Activated CD8-positive, alpha-beta memory T cell treated with anti-CD3 and anti-CD28 coated beads for 1 hour (primary cell): ENCODE measurements at places on chromosomes 1 and 21.

- DNase-seq, result no peak
These were observed 205.3 kb downstream of the FGGY start for GRCh38 chr1:59502009-59502691.

GRCh38 chr1:23566304-23566703 is 7.0 kb upstream of the ID3 start:
- DNase-seq, result no peak

GRCh38 chr1:151238467-151238739 is 16.1 kb upstream of the PSMD4 start:
- no peak for DNase-seq

DNA sequence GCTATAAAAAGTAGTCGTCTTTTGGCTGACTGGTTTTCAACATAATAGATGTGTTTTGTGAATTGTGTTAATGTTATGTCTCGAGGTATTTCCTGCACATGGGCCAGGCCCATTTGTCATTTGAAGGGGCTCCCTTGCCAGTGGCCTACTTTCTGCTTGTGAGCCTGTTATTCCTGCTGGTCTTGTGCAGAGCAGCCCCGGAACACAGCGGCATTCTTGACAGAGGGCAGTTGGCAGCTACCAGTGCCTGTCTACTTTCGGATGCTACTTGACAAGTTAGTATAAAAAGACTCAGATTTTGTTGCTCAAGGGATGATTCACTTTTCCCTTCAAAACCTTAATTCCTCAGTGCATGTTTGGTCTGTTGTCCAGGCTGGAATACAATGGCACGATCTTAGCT is 28.5 kb downstream of the PGM1 start:
- DNase-seq, result no peak

- DNase-seq, result no peak
These were observed 85.5 kb downstream of the PLPPR5 start for GRCh38 chr1:98919211-98919610.

GRCh38 chr1:204685236-204686006 is at the start of gene LRRN2:
LRRN2 (minus strand) TSS chr1:204685738; CDS start chr1:204619992, 65,746 bp downstream.
- no peak for DNase-seq

DNA sequence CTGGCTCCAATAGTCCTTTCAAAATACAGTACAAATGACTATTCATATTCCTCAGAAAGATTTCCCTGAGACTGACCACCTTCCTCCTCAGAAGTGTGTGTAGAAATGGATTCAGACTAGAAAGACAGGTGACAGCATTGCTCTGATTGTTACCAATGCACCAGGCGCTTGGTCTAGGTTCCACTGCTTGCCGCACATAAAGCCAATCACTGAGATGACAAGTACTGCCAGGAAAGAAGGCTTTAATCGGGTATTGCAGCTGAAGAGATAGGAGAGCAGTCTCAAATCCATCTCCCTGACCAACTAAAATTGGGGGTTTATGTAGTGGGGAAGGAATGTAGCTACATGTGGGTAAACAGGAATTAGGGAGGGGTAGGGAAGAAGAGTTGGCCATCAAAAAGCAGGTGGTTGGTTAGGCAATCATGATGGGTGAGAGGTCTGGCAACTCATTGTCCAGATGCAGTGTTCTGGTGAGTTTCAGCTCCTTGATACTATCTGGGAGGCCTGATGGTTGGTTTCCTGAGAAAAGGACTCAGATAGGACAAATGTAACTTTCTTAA is 98.0 kb downstream of the KCNH1 start:
- DNase-seq, result no peak

- no peak for DNase-seq
These were observed 660.7 kb downstream of the LMO4 start for GRCh38 chr1:87989346-87989745.

DNA sequence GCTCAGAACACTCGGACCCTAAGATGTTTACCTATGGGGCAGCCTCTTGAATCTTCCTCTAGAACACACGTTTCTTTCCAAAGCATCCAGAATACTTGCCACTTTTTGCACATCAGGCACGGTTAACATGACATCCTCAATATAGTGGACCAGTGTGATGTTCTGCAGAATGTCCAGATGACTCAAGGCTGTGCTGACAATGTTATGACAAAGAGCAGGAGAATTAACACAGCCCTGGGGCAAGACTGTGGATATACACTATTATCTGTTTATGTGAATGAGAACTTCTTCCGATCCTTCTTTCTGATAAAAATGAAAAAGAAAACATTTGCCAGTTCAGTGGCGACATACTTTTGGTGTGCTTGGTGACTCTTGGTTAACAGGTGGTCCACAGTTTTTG is 154.3 kb downstream of the PDE4B start:
- no peak for DNase-seq

DNA sequence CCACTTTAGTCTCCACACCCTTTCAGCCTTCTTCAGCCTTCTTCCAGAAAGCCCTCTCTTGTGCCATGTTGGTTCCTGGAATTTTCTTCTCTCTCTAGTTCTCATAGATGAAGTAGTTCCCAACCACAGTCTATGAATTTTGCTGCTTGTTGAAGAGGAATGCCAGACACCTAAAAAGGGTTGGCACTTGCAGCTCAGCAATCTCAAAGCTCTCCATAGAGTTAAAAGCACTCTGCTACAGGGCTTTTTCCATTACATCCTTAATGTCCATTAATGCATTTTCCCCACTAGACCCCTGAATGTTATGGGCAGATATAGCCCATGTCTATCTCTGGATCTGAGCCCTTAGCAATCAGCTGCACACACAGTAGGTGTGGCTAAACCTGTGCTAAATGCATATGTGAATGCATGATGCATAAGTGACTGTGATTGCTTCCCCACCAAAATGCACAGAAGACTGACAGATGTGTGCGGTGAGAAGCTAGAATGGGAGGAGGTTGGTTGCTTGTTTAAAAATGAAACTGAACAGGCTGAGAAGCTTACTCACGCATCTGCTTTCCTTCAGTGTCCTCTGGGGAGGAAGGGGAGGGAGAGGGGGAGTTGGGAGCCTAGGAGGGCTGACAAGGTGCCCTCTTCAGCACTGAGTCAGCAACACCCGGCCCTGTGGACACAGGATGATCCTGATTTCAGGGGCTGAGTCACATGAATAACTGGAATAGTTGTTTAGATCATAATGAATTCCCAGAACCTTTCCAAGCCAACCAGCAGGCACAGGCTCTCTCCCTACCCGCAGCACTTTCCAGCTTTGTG is 146.1 kb upstream of the FGGY start:
- no peak for DNase-seq

- DNase-seq, result peak; percentile 24
These were observed 78.9 kb upstream of the AK4 start for GRCh38 chr1:65069011-65069565.

DNA sequence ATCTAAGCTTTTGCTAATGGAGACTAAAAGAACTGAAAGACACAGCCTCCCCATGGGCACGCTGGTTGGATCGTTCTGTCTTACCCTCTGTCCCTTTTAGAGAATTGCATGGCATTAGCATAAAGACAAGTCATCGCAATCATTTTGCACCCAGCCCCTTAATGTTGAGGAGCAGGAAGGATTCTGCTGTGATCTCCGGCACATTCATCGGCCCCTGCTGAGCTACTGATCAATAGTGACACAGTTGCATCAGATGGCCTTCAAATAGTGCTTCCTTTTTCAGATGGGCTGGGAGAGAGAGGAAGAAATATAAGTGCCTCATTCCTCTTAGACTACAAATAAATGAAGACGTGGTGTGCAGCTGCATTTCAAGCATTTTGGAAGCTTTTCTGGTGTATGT is 75.4 kb downstream of the NOS1AP start:
- no peak for DNase-seq

GRCh38 chr1:38079019-38079418 is 32.4 kb upstream of the POU3F1 start:
- DNase-seq, result no peak

DNA sequence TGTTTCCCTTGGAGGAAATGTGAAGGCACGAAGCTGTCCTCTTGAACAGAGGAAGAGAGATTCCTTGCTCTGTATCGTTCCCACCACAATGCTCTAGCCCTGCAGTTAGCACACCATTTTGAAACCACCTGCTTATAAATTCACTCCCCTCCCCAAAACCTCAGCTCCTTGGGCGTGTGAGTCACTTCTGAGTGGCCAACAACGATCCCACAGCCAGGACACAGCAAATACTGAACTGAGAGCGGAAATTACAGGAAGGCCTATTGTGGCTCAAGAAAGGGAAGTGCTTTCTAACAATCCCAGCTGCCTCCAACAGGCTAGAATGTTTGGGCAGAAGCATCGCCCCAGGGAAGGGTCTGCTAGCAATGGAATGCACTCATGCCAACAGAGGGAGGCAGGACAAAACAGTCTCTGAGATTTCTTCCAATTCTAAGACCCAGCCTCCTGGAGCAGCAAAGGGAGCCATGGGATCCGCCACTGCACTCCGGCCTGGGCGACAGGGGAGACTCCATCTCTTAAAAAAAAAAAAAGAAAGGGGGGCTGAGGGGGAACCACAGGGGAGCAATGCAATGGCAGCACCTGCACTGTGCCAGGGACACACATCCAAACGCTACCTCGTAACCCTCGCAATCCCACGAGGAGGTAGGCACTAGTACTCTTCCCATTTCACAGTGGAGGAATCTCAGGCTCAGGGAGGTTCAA is 1.9 kb downstream of the TMEM53 start:
- no peak for DNase-seq

- no peak for DNase-seq
These were observed 10.1 kb downstream of the FAM78B start for GRCh38 chr1:166156674-166157073.

DNA sequence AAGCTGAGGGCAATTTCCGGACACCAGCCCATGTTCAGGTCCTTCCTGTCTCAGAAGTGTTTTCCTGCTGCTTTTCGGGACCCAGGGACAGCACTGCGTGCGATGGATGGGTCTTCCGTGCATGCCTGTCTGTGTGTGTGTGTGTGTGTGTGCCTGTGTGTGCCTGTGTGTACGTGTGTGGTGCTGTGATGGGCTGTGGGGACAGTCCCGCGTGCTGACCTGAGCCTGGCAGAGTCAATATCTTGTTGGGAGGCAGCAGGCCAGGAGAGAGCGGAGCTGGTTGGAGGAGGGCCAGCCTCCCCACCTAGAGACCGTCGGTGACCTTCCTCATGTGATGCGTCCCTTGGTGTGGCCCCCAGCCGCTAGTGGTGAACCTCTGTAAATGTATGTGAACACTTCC is 13.7 kb downstream of the SKI start:
- no peak for DNase-seq
